ENCODE measurements at places on chromosomes 5 and 9.

GRCh38 chr9:133485531-133486260 lies 6.8 kb upstream of the SLC2A6 start:
- H3K4me3 ChIP-seq = peak overlapping the region; percentile 52
- H3K4me1 ChIP-seq = peaks cover 3% of the 10 kb centered on the region
- DNase-seq = no peak
- no peaks in the 10 kb centered on the region for H3K36me3 ChIP-seq
- H3K27ac ChIP-seq = no peak overlapping the region
- H3K27me3 ChIP-seq = peaks cover 6% of the 10 kb centered on the region

DNA sequence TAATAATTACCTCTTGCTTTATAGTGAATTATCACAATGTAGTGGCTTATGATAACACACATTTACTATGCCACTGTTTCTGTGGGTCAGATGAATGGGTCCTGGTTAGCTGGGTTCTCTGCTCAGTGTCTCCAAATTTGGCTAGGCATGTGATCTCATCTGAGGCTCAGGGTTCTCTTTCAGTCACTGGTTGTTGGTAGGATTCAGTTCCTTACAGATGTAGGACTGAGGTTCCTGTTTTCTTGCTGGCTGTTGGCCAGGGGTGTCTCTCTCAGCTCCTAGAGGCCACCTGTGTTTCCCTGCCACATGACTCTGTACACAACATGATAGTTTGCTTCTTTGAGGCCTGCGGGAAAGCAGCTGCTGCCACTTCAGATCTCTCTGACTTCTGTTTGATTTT lies 7.1 kb downstream of the NFX1 start:
- no peak for DNase-seq
- H3K27me3 ChIP-seq = no peaks in the 10 kb centered on the region
- peaks cover 59% of the 10 kb centered on the region for H3K4me1 ChIP-seq
- H3K4me3 ChIP-seq = peak overlapping the region; percentile 8
- H3K36me3 ChIP-seq = peaks cover 67% of the 10 kb centered on the region

GRCh38 chr5:8897316-8897715 lies 648.6 kb downstream of the SEMA5A start:
- H3K36me3 ChIP-seq = no peaks in the 10 kb centered on the region
- no peaks in the 10 kb centered on the region for H3K27me3 ChIP-seq
- H3K4me1 ChIP-seq = no peaks in the 10 kb centered on the region
- no peak overlapping the region for H3K27ac ChIP-seq
- H3K4me3 ChIP-seq = no peak overlapping the region
- DNase-seq = no peak

GRCh38 chr9:134540276-134541096 lies 101.1 kb upstream of the COL5A1 start:
- DNase-seq = no peak
- no peaks in the 10 kb centered on the region for H3K36me3 ChIP-seq
- no peak overlapping the region for H3K27ac ChIP-seq
- H3K27me3 ChIP-seq = no peaks in the 10 kb centered on the region
- H3K4me3 ChIP-seq = no peak overlapping the region
- H3K4me1 ChIP-seq = no peaks in the 10 kb centered on the region

GRCh38 chr5:173884402-173885053 lies 3.6 kb upstream of the CPEB4 start:
- peaks cover 13% of the 10 kb centered on the region for H3K36me3 ChIP-seq
- H3K4me3 ChIP-seq = peak overlapping the region; percentile 82
- H3K27me3 ChIP-seq = no peaks in the 10 kb centered on the region

GRCh38 chr5:149015126-149015525 lies 47.7 kb downstream of the SH3TC2 start:
- peaks cover 6% of the 10 kb centered on the region for H3K4me1 ChIP-seq
- no peak overlapping the region for H3K27ac ChIP-seq
- H3K4me3 ChIP-seq = no peak overlapping the region
- H3K36me3 ChIP-seq = no peaks in the 10 kb centered on the region

Data from T-helper 2 cell treated with Interferon-gamma antibody and Interleukin-4, amounts not matched to agents 5 μg/mL and 100 μg/mL, for 36 hours (primary cell).